Thyroid gland (tissue), 4 donors: ENCODE measurements at places on chromosomes 4 and X. TPM values are rescaled to one million over a fixed set of nuclear protein-coding genes. Genes with fewer than 3 reads are reported as not detected.

DNA sequence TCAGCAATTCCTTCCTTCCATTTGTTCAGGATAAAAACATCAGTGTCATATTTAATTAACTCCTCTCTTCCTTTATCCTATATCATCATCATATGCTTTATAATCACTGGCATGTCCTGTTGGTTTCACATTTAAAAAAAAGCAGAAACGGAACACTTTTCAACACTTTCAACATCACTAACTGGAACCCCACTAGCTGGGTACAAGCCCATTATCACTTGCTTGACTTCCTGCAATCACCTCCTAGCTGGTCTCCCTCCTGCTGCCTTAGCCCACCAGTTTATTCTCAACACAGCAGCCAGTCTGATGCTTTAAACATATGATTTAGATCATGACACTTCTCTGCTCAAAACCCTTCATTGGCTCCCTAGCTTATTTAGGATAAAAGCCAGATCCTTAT is 116.4 kb upstream of the LSM6 start:
- no peaks in the 10 kb centered on the region for H3K27me3 ChIP-seq
- no peaks in the 10 kb centered on the region for H3K4me1 ChIP-seq
- H3K4me3 ChIP-seq, result no peak overlapping the region
- DNase-seq, result no peak
- H3K36me3 ChIP-seq, result no peaks in the 10 kb centered on the region

SH3D19 gene
- total RNA-seq, result 82.0 TPM

DCAF8L2 gene
- not detected for total RNA-seq

DNA sequence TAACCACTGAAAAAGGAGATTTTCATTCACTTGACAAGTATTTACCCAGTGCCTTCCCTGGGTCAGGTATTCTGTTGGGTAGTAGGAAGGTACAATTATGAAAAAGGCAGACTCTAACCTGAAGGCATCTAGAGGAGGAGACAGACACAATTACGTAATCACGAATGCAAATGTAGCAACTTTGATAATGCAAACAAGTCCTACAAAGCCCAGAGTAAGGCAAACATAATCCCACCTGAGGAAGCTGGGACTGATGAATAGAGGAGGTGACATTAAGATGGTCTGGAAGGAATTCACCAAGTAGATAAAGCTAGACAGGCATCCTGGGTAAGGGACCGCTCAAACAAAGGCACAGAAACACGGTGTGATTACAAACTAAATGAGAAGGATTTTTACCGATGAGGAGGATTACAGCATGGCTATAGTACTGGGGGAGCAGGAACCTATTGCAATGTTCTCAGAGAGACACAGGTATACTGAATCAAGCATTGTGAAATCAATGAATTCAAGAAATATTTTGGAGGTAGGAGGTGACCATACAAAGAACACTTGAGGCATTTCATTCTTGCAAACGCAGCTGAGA is 37.1 kb downstream of the TMEM150C start:
- DNase-seq, result no peak
- H3K27ac ChIP-seq, result no peak overlapping the region
- no peak overlapping the region for H3K4me3 ChIP-seq
- H3K4me1 ChIP-seq, result no peaks in the 10 kb centered on the region
- no peaks in the 10 kb centered on the region for H3K36me3 ChIP-seq

- no peaks in the 10 kb centered on the region for H3K4me1 ChIP-seq
- H3K4me3 ChIP-seq, result no peak overlapping the region
- H3K27ac ChIP-seq, result no peak overlapping the region
- H3K36me3 ChIP-seq, result no peaks in the 10 kb centered on the region
- no peak for DNase-seq
Observed at GRCh38 chr4:146398404-146398803, 123.3 kb downstream of the SLC10A7 start.

F8A2 gene
- total RNA-seq, result not detected

- no peaks in the 10 kb centered on the region for H3K36me3 ChIP-seq
- no peaks in the 10 kb centered on the region for H3K4me1 ChIP-seq
- no peak overlapping the region for H3K4me3 ChIP-seq
- no peaks in the 10 kb centered on the region for H3K27me3 ChIP-seq
- no peak overlapping the region for H3K27ac ChIP-seq
Observed at GRCh38 chrX:27057883-27058282, 405.3 kb downstream of the PPP4R3C start.

SPANXN3 gene
- total RNA-seq, result not detected

HSFX4 gene
- total RNA-seq, result not detected

ADH1A gene
- 0.27 TPM for total RNA-seq

CENPVL2 gene
- total RNA-seq, result not detected

CFAP47 gene
- total RNA-seq, result 2.9 TPM

GRCh38 chr4:138138774-138139173 is 103.4 kb downstream of the SLC7A11 start:
- no peaks in the 10 kb centered on the region for H3K36me3 ChIP-seq
- no peak for DNase-seq
- H3K4me3 ChIP-seq, result no peak overlapping the region
- H3K27ac ChIP-seq, result no peak overlapping the region

GRCh38 chr4:69750346-69750745 is 10.1 kb downstream of the SULT1B1 start:
- no peaks in the 10 kb centered on the region for H3K4me1 ChIP-seq
- H3K27me3 ChIP-seq, result no peaks in the 10 kb centered on the region

GRCh38 chr4:95190751-95191436 is 357.9 kb downstream of the UNC5C start:
- DNase-seq, result no peak
- H3K4me1 ChIP-seq, result no peaks in the 10 kb centered on the region
- H3K27ac ChIP-seq, result no peak overlapping the region
- H3K4me3 ChIP-seq, result no peak overlapping the region

MGARP gene
- 0.71 TPM for total RNA-seq

DNA sequence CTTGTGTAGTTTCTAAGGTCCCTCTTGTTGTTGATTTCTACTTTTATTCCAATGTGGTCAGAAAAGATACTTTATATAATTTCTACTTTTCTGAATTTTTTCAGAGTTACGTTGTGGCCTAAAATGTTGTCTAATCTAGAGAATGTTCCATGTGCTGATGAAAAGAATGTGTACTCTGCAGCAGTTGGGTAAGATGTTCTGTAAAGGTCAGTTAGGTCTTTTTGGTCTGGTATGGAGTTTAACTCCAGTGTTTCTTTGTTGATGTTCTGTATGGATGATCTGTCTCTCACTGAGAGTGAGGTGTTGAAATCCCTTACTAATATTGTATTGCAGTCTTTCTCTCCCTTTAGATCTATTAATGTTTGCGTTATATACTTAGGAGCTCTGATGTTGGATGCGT is 37.0 kb upstream of the GPRIN3 start:
- no peak for DNase-seq
- H3K27ac ChIP-seq, result no peak overlapping the region
- no peaks in the 10 kb centered on the region for H3K27me3 ChIP-seq
- no peaks in the 10 kb centered on the region for H3K36me3 ChIP-seq
- H3K4me3 ChIP-seq, result no peak overlapping the region
- no peaks in the 10 kb centered on the region for H3K4me1 ChIP-seq

FBXL5 gene
- 199 TPM for total RNA-seq

- no peak for DNase-seq
- H3K4me3 ChIP-seq, result no peak overlapping the region
- H3K36me3 ChIP-seq, result no peaks in the 10 kb centered on the region
- no peaks in the 10 kb centered on the region for H3K27me3 ChIP-seq
- H3K27ac ChIP-seq, result no peak overlapping the region
Observed at GRCh38 chrX:25807022-25807421, 331.1 kb upstream of the MAGEB18 start.

DNA sequence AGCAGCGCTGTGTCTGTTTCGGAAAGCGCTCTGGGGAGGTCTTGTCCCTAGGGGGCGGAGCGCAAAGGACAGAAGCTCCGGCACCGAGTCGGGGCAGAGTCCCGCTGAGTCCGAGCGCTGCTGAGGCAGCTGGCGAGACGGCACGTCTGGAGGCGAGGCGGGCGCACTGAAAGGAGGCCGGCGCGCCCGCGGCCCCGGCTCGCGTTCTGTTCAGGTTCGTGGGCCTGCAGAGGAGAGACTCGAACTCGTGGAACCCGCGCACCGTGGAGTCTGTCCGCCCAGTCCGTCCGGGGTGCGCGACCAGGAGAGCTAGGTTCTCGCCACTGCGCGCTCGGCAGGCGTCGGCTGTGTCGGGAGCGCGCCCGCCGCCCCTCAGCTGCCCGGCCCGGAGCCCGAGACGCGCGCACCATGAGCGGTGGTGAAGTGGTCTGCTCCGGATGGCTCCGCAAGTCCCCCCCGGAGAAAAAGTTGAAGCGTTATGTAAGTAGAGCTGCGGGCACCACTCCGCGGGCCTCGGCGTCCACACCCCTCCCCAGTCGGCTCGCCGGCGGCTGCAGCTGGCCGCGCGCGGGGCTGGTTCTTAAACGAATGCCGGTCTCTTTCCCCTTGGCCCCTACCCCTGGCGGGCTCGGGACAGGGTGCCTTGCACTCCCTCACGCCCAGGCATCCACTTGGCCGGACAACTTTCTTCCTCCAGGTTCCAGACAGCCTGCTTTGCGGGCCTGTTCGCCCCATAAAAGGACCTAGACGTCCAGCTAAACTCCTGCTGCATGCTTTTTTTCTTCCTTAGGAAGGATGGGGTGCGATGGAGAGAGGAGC is at the start of gene GAB1:
GAB1 (plus strand) TSS at position 96 of the 819 bp plus-strand sequence; CDS start at position 409, 313 bp downstream.
- DNase-seq, result peak; percentile 72
- H3K4me1 ChIP-seq, result peaks cover 5% of the 10 kb centered on the region
- H3K4me3 ChIP-seq, result peak within 1 kb of the TSS; percentile 85
- peak within 1 kb of the TSS; percentile 95 for H3K27ac ChIP-seq
- H3K36me3 ChIP-seq, result no peaks in the 10 kb centered on the region

GRCh38 chr4:117784266-117784665 is 250.0 kb upstream of the NDST3 start:
- H3K4me1 ChIP-seq, result no peaks in the 10 kb centered on the region
- no peak for DNase-seq
- H3K27me3 ChIP-seq, result no peaks in the 10 kb centered on the region

DNA sequence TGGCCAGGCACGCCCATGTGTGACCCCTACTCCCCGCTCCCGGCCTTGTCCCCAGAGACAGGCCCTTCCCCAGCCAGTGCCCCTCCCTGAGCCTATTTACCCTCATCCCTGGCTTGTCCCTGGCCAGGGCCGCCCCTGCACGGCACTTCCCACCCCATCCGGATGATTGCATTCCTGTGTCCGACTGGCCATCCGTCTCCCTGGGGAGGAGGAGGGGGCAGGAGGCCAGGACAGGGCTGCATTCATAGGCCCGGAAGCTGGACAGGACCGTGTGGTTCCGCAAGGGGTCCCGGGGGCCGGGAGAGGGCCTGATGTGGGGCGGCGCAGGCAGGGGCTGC is 22.8 kb downstream of the CTBP1 start:
- no peak for DNase-seq
- no peaks in the 10 kb centered on the region for H3K27me3 ChIP-seq
- peaks cover 63% of the 10 kb centered on the region for H3K36me3 ChIP-seq
- H3K4me3 ChIP-seq, result no peak overlapping the region
- H3K4me1 ChIP-seq, result peaks cover 6% of the 10 kb centered on the region

- H3K4me3 ChIP-seq, result no peak overlapping the region
- DNase-seq, result no peak
- no peak overlapping the region for H3K27ac ChIP-seq
- no peaks in the 10 kb centered on the region for H3K4me1 ChIP-seq
- no peaks in the 10 kb centered on the region for H3K27me3 ChIP-seq
- no peaks in the 10 kb centered on the region for H3K36me3 ChIP-seq
Observed at GRCh38 chr4:74237425-74237966, 70.8 kb upstream of the EPGN start.

SCML1 gene
- 5.0 TPM for total RNA-seq

- no peak for DNase-seq
- no peaks in the 10 kb centered on the region for H3K27me3 ChIP-seq
- H3K4me3 ChIP-seq, result no peak overlapping the region
- no peaks in the 10 kb centered on the region for H3K36me3 ChIP-seq
Observed at GRCh38 chrX:2391869-2392606, 108.7 kb downstream of the DHRSX start.

- DNase-seq, result no peak
- no peaks in the 10 kb centered on the region for H3K4me1 ChIP-seq
- H3K27ac ChIP-seq, result no peak overlapping the region
- H3K27me3 ChIP-seq, result no peaks in the 10 kb centered on the region
Observed at GRCh38 chr4:160286051-160286450, 1183.2 kb downstream of the RAPGEF2 start.

SORCS2 gene
- total RNA-seq, result 1.7 TPM

DNA sequence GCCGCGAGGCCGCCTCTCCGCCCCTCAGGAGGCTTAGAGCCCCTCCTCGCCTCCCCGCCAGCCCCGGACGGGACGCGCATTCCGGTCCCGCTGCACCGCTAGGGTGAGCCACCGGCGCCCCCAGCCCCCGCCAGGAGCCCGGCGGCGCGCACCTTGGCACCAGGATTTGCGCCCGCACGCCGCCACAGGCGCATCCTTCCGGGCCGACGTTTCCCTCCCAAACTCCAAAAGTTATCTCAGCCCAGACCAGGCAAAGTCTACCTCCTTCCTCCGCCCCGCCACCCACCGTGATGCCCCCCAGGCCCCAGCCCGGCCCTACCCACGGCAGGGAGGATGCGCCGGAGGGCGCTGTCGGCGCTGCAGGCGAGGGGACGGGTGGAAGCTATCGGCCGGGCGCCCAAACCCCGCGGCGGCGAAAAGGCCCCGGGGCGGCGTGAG is 538 bp downstream of the SCML2 start:
- peak; percentile 18 for DNase-seq
- H3K36me3 ChIP-seq, result no peaks in the 10 kb centered on the region
- no peak overlapping the region for H3K27ac ChIP-seq
- no peaks in the 10 kb centered on the region for H3K27me3 ChIP-seq
- peak overlapping the region; percentile 49 for H3K4me3 ChIP-seq

- H3K4me3 ChIP-seq, result no peak overlapping the region
- H3K27ac ChIP-seq, result no peak overlapping the region
- no peaks in the 10 kb centered on the region for H3K4me1 ChIP-seq
Observed at GRCh38 chrX:78838709-78839108, 91.2 kb downstream of the LPAR4 start.

PNMA6F gene
- total RNA-seq, result not detected

- no peak overlapping the region for H3K27ac ChIP-seq
- no peak for DNase-seq
- H3K27me3 ChIP-seq, result no peaks in the 10 kb centered on the region
- peaks cover 5% of the 10 kb centered on the region for H3K4me1 ChIP-seq
Observed at GRCh38 chr4:7744142-7744804, 195.4 kb downstream of the AFAP1 start.

CENPE gene
- total RNA-seq, result 0.39 TPM

GRCh38 chr4:89289312-89289711 is 18.3 kb downstream of the GPRIN3 start:
- no peaks in the 10 kb centered on the region for H3K36me3 ChIP-seq
- H3K27me3 ChIP-seq, result no peaks in the 10 kb centered on the region
- H3K27ac ChIP-seq, result no peak overlapping the region
- no peak overlapping the region for H3K4me3 ChIP-seq

DNA sequence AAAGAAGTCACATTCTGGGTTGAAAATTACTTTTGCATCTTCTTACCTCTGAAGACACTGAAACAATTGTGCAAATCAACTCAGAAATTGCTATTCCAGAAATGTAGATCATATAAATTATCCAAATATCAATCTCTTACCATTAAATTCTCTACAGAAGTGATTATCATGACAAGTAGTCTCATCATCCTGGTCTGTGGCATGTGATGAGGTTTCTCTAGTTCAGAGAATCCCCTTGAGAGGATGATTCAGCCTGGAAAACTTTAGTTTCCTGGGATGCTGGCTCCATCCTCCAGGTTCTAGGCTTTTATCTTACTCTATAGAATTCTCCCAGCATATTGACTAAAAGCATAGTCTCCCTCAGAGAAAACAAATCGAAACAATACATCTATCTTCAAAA is 76.2 kb upstream of the S100G start:
- H3K4me3 ChIP-seq, result no peak overlapping the region
- H3K4me1 ChIP-seq, result no peaks in the 10 kb centered on the region
- no peaks in the 10 kb centered on the region for H3K27me3 ChIP-seq
- no peak overlapping the region for H3K27ac ChIP-seq
- H3K36me3 ChIP-seq, result no peaks in the 10 kb centered on the region

EBP gene
- 43.5 TPM for total RNA-seq

- H3K36me3 ChIP-seq, result no peaks in the 10 kb centered on the region
- H3K27me3 ChIP-seq, result no peaks in the 10 kb centered on the region
- no peak overlapping the region for H3K27ac ChIP-seq
- no peak overlapping the region for H3K4me3 ChIP-seq
Observed at GRCh38 chrX:69139516-69139915, 25.7 kb downstream of the PJA1 start.

GPR82 gene
- total RNA-seq, result not detected
